Stimulated activated CD8-positive, alpha-beta memory T cell treated with anti-CD3 and anti-CD28 coated beads, Interleukin-15, amount 100 ng/mL, for 24 hours (primary cell): ENCODE measurements at places on chromosomes 2 and 18.

DNA sequence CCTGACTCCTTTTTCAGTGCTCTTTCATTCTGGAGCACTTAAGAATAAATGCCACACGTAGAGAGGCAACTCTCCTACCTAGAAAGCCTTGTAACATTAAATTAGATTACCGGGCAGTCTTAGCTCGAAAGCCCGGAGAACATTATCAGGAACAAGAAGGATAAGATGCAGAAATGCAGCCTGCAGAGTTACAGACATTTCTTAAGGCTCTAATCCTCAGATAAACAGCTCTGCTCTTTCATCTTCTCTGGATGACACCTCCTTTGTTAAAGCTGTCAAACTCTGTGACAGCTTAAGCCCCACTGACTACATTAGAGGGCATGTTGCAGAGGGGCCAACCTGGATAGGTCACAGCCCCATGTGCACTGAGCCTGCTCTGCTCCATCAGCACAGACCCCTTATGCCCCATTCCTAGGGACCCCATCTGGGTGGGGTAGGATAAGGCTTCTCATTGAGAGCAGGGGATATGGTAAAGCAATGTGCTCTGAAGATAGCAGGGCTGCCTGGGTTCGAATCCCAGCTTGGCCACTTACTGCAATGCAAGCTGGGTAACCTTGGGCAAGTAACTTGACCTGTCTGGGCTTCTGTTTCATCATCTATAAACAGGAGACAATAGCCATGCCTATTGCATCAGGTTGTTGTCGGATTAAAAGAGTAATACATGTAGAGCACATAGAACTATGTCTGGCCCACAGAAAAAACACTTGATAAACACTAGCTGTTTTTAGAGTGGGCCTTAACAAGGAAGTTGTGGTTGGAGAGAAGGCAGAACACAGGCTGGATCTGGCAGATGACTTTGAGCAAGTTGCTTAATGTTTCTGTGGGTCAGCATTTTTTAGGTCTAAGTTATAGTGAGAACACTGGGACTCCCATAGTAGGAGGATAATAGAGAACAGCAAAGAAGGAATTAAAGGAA, 111.4 kb downstream of the THNSL2 start:
- no peak for DNase-seq

DNA sequence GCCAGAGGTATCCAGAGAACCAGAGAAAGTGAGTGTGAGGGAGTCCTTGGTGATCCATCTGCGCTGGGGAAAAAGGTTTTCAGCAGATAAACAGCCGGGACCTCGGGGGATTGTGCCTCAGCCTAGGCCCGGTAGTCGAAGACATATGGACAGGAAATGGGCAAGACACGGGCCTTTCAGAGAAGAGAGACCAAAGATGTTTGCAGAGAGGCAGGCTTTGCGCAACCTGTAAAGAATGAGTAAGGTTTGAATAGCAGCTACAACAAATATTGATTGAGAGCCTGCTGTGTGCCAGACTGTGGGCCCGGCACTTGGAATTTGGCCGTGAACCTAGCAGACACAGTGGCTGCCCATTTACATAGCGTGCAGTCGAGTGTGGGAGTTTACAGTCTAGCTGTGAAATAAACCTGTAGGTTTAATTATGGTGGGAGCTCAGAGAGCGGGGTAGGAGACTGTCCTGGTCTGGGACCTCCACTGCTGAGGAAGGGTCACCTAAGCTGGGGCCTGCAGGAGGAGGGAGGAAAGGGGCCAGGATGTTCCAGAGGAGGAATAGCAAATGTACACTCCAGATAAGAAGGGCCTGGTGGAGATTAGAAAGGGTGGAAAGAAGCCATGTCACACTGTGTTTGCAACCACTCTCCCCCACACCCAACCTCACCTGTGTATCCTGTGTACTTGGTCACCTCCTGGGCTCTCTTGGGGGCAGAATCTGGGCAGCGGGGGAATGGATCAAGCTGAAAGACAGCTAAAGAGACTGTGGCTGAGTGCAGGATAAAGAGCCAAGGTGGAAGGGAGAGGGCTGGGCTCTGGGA, 3.0 kb downstream of the SH2D6 start:
- DNase-seq: no peak

DNA sequence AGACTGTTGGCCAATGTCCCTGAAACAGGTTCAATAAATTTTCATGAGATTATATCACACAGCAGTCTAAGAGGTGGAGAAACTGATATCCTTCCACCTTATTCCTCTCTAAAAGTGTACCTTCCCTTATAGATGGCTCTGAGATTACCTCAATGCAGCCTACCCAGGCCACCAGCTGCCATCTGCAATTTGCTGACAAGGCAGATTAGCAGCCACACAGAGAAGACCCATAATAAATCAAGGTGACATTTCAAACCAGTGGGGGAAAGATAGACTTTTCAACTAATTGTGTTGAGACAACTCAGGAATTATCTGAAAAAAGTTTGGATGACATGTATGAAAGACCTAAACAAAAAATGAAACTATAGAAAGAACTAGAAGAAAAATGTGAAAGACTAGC, 43.2 kb downstream of the ZBTB7C start:
- DNase-seq: no peak

DNA sequence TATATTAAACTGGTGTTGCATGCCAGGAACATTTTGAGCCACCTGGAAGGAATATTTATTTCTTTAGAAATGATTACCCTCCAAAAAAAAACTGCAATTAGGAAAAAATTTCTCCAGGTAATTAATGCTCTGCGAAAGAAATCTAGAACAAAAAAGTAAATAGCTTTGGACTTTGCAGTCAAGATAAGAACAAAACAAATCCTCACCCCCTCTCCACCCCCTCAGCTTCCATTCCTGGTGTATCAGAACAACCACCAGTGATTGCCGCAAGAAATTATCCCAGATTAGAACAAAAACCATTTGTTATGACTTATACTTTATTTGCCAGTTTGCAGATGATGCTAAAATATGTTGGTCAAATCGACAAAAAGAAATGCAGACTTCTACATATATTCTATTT, 17.0 kb upstream of the TCF7L1 start:
- DNase-seq: no peak

DNA sequence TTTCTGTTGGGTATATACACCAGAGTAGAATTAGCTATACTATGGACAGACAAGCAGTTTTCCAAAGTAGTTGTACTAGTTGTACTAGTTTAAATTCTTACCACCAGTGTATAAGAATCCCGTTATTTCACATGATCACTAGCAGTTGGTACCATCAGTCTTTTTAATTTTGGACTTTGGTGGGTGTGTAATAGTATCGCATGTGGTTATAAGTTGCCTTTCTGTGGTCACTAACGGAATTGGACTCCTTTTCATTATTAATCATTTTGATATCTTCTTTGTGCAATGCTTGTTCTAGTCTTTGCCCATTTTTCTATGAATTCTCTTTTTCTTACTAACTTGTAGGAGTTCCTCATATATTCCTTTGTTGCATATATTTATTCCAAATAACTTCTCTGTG, 89.8 kb downstream of the ASXL2 start:
- no peak for DNase-seq

DNA sequence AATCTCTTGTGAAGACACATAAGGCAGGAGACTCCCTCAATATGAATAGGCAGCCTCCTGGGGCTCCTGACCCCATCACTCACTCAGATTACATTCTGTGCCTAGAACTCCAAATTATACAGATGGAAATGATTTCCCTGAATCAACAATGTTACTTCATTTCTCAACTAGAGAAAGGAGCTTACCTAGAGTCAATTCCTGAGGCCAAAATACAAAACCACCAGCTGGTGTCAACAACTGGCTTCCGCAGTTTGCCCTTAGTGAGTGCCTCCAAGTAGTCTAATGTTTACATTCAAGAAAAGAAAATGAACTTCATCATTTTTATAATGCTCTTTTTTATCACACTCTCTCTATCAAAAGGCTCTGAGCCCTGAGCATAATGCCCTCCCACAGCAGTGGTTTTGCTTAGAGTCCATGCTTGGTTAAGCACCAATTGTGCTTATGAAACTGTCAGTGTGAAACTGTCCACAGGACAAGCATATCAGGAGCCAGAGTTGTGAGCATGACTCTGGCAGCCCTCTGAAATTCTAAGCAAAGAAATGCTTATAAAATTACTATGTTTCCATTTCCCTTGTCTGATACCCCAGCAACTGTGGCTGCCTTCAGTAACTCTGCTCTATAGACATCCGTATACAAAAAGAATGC, 305.7 kb upstream of the PKDCC start:
- DNase-seq: no peak

DNA sequence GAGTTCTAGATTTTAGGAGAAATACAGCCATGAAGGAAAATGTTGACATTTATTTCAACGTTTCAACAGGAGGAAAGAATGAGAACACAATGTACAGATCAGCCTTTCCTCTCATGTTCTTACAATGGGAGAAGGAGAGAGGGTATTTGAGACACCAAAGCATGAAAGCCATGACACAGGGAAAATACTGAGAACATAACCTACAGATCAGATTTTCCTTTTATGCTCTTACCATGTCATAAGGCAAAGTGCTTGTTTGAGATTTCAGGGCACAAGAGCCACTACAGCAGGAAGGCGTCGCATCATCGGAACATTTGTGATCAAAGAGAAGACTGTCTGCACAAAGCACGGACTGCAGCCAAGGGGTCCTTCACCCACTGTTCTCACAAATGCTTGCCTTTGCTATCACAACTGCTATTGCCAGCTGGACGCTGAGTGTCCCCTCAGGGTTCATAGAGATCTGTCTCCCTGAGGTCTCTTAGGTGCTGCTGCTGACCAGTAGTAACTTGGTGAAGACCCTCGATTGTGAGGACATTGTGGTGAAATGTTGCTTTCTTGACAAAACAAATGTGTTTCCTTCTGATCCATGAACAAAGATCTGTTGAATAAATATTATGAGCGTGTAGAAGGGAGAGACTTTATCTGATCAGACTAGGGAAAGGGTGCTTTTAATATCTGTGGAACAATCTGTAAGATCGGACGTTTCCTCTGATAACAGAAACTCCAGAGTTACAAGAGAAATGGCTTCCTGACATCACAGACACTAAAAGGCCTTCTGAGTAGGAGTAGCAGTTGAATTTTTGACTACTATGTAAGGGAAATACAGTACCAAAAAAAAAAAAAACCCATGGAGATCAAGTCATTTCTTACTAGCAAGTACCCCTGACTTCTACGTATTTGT, 6.4 kb upstream of the IL1RL1 start:
- no peak for DNase-seq

DNA sequence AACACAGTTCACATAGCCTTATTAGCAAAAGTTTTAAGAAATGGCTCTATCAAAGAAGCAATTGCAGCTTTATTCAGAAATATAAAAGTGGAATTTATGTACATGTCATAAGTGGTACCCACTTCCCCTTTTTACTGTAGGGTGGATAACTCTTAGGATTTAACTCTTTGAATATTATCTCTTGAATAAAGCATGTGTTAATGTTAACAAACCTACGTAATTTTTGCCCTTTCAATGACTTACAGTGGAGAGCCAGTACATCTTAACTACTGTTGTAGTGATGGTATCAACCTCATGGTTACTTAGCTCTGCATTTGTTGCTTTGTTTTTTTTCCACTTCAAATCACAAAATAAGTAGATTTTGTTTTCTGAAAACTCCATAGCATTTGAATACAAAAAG, 8.8 kb downstream of the NABP1 start:
- DNase-seq: no peak

GRCh38 chr2:228786901-228787300, 484.2 kb downstream of the PID1 start:
- no peak for DNase-seq
